Right lobe of liver (tissue), 6 donors: ENCODE measurements at places on chromosomes 6 and 20.
A peak's percentile ranks its signal among the peaks of the same experiment; 100 is the strongest.

DNA sequence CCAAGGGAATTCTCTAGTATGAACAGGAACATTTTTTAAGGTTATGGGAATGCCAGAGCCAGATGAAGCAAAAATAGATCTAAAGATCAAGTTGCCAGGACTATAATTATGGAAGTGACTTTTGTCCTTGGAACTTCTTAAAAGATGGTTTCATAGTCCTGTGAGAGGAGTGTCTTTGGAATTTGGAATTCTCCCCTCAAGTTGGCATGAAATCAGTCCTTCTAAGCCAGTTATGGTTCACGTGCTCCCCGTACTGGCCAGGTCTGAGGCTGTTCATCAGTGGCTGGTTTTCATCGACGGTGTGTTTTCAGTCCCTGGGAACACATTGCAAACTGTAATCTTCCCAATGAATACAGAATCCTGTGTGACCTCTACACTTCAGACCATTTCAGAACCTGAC is 63.1 kb downstream of the VGLL2 start:
- no peak for DNase-seq

DNA sequence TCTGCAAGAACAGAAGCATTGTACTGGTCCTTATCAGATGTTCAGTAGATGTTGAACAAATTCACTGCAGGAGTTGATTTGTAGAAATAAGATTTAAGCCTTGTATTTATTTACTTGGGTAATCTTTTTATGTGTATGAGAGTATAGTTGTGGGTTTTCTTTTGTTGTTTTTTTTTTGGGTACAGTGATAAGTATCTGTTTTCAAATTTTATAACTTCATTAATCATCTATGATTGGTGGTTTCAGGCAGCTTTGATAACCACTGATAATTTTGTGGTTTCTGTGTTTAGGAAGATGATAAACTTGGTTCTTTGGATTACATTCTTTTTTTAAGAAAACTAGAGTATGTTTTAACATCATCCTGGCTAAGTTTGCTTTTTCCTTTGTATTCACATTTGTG is 2.8 kb downstream of the AFDN start:
- no peak for DNase-seq

DNA sequence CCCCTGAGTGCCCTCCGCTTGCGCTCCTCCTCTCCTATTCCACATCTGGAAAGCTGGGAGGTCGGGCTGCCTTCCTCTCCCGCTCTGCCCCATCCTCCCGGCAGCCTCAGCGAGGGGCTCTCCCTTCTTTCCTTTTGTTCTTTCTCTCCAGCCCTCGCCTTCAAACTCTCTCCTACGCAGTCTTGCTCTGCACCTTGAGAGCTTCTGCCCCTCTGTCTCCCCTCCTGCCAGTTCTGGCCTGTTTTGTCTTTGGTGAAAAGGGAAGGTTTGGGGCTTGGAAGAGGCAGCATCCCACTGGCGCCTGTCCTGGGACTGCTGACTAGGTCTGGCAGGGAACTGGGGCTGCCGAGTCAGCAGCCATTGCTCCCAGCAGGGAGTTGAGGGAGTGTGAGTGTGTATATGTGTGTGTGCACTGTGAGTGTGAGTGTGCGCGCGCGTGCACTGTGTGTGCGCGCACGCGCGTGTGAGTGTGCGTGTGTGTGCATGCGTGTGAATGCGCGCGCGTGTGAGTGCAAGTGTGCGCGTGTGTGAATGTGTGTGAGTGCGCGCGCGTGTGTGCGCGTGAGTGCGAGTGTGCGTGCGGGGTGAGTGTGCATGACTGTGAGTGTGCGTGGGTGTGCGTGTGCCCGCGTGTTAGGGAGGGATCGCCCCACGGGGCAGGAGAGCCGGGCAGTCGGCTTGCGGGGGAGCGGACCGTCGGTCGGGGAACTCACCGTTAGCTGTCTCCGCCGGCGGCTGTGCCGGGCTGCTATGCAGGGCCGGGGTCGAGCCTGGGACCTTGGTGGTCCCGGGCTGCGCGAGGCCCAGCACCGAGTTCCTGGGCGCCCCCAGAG is 523 bp downstream of the CPXM1 start:
- no peak for DNase-seq

GRCh38 chr6:1027109-1027794 is 284.6 kb upstream of the FOXQ1 start:
- DNase-seq = no peak

- DNase-seq = no peak
Observed at GRCh38 chr6:89199579-89199978, 17.6 kb downstream of the GABRR1 start.

DNA sequence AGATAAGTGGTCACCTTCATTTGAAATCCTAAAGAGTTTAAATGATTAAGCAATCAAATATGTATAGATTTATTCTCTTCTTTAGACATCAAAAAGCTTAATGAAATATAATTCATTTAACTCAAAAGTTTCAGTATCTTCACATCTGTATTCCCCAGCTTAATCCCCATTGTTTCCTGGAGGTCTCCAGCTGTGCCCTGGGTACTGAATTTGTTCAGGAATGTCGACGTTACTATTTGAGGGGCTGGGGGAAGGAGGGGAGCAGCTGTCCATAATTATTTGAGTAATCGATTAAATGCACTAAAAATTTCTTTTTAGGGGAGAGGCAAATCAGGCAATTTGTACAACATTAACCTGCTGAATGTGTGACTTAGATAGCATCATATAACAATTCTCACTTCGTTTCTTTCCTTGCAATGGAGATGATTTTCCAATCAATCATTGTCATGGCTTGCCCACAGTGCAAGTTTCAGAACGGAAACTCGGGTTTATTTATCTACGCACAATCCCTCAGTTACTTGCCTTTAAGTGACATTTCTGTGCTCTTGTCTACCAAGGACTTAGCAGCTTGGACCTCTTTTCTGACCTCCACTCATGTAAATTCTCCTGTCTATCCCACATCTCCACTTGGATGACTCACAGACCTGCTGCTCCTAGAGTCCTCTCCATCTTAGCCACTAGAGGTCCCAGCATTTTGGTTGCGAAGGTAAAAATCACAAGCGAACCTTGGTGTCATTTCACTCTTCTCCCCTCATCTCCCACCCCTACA is 3.9 kb downstream of the DOK5 start:
- no peak for DNase-seq

GRCh38 chr20:53752971-53753879 is 159.6 kb upstream of the ZNF217 start:
- no peak for DNase-seq

GRCh38 chr6:167094436-167094819 is 28.5 kb upstream of the CCR6 start:
- no peak for DNase-seq

DNA sequence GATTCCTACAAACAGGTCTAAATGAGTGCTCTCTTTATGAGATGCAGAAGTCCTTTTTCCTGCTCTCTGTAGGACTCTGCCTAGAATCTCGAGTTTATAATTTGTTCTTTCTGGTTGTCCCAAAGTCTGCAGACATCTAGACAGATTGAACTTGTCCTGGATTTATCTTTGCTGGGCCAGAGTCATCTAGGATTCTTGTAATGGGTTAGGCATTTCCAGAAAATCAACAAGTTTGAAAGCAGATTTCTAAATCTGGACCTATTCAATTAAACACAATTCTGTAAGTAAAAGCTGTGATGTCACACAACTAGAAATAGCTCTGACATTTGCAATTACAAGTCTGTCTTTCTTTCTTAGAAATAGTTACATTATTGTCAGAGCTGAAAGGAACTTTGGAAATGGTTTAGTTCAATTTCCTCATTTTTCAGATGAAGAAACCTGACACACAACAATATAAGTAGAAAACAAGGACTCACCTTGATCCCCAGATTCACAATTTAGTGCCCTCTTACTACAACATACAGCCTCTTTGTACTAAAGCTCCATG is 4.2 kb upstream of the RSPO3 start:
- DNase-seq = no peak

- DNase-seq = no peak
Observed at GRCh38 chr6:147217840-147218404, 13.7 kb downstream of the STXBP5 start.

GRCh38 chr6:474453-475185 is 83.1 kb downstream of the IRF4 start:
- DNase-seq = no peak

DNA sequence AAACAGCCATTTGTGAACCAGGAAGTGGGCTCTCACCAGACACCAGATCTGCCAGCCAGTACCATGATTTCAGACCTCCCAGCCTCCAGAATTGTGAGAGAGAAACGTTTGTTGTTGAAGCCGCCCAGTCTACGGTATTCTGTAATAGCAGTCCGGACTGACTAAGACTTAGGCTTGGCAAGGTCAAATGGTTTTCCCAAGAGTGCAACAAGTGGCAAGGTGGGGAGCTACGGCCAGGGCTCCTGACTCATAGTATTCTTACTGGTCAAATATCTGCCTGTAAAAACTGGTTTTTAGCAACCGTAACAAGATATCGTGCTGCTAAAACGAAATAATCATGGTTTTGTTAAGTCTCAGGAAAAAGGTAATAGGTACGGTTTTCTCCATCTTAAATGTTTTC is 37.8 kb downstream of the MCUR1 start:
- DNase-seq = no peak

GRCh38 chr6:169969372-169970099 is 218.1 kb downstream of the ERMARD start:
- DNase-seq = peak; percentile 7

GRCh38 chr20:24934101-24934661 is 14.9 kb upstream of the CST7 start:
- DNase-seq = no peak

DNA sequence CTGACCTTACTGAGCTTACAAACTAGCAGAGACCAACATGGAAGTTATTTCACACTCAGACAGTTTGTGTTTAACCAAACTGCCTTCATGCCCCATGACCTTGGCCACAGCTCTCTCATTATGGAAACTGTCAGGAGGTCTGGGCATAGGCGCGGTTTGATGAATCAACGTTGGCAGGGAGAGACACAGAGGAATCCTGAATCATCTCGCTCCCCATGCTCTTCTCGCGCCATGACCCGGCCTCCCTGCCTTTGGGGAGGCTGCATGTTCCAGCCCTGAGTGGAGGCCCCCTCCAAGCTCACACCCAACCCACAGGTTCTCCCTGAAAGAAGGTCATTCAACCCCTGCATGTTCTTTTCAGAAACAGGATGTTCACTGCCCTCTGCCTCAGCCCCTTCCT is 15.9 kb upstream of the GDAP1L1 start:
- no peak for DNase-seq

GRCh38 chr20:36642136-36642535 is 3.9 kb downstream of the SLA2 start:
- no peak for DNase-seq

GRCh38 chr20:61684136-61684535 is 381.5 kb downstream of the TAF4 start:
- DNase-seq = no peak

DNA sequence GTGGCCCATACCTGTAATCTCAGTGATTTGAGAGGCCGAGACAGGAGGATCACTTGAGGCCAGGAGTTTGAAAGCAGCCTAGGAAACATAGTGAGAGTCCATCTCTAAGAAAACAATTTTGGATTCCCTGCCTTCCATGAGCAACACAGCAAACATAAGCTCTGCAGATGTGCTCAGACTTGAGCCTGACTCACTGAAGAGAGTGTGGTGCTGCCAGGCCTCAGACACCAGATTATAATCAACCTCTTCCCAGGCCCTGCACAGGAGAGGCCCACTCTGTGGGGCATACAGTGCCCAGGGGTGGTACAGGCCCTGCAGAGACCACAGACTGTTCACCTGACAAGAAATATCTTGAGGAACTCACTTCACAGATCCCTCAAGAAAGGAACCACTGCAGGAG is 19.9 kb downstream of the HLA-DPB1 start:
- DNase-seq = no peak

GRCh38 chr6:158589366-158589765 is 29.5 kb downstream of the TMEM181 start:
- no peak for DNase-seq

DNA sequence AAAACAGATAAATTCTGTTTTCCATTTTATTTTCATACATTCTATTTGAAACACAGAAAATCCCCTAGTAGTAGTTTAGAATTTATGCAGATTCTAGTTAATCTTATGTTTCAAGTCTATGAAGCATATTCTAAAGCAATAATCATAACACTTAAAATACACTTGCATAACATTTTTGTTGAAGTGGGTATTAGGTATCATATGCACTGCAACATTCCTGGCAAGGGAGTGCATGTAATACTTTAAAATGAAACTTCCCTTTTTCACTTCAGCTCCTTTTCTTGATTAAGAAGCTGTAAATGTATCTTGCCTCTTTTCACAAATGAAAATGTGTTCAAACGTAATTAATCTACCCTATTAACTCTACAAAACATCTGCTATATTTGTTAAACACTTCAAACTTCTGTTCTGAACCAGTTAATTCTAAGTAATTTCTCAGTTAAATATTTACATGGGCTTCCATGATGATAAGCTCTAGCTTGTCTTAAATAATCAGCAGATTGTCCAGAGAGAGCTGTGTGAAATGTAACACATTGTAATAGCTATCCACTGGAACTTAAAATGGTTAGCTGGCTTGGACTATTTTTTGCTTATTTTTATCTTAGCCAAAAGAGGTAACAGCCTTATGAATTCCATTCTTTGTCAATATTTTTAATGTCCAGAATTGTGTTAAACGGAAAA is 192.8 kb downstream of the COL19A1 start:
- DNase-seq = no peak

DNA sequence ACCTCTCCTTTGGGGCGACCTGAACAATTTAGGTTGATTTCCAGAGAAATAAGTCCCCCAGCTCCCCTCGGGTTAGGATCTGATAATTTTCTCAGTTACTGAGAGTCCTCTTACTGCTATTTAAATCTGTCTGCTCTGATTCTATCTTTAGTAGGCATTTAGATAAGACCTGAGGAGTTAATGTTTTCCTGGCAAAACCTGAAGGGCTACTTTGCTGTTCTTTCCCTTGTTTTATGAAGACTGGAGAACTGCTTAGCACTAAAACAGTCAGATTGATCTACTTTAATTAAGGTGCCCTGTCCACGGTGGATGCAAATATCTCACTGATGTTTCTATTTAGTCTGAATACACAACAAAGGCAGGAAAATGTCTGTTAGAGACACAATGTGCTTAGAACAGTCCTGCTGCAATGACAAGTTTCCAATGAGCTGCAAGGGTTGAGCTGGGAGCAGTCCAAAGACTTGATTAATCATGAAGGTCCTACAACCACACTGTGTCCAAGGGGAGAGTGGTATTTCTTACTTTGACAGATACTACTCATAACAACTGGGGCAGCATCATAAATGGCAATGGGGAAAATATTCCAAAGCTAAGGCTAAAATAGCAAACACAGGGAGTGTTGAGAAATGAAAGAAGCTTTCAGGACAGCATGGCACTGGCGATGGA is 15.7 kb downstream of the ADTRP start:
- DNase-seq = no peak

GRCh38 chr6:26366504-26366903 is 1.5 kb downstream of the BTN3A2 start:
- DNase-seq = no peak

- no peak for DNase-seq
Observed at GRCh38 chr20:40646813-40647212, 42.2 kb downstream of the MAFB start.

GRCh38 chr6:143621876-143622605 is 55.7 kb upstream of the PHACTR2 start:
- no peak for DNase-seq

DNA sequence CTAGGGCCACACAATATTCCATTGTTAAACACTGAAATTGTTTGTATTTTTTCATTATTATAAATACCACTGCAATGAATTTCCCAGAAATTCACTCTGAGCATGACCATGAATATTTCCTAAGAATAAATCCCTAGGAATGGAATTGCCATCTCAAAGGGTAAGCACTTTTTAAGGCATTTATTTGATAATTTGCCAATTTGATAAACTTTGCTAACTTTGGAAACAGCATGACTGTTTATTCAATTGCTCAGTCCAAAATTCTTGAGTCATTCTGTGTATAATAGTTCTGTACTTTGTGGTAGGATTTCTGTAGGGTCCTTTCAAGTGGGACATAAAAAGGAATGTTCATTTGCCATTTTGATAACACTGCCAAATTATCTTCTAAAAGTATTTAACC is 44.2 kb upstream of the TOX2 start:
- DNase-seq = no peak
